Cerebellar nuclear complex (tissue), 1 donor: ENCODE measurements at places on chromosomes 11 and 22.

- DNase-seq = no peak
Measured at GRCh38 chr11:134911514-134912180, 499.6 kb upstream of the B3GAT1 start.

DNA sequence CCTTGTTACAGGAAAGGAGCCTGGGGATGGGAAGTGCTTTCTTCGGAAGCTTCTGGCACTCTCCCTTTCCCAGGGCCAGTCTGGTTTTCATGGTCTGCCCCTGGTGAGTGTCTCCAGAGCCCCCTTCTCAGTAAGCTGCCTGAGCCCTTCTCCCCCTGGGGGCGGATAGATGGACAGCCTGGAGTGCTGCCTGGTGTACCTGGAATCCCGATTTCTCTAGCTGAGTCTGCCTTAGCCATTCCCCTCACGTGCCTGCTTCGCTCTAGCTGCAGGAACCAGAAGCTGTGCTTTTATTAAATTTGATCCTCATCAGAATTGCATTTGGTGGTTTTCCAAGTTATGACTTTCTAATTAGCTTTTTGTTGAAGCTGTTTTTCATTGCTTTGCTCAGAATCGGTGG lies 152.9 kb upstream of the NAV2 start:
- DNase-seq = no peak

- peak; percentile 43 for DNase-seq
Measured at GRCh38 chr11:134139873-134140331, 71.0 kb downstream of the JAM3 start.

- no peak for DNase-seq
Measured at GRCh38 chr22:50731811-50732624, 6.0 kb upstream of the ACR start.

DNA sequence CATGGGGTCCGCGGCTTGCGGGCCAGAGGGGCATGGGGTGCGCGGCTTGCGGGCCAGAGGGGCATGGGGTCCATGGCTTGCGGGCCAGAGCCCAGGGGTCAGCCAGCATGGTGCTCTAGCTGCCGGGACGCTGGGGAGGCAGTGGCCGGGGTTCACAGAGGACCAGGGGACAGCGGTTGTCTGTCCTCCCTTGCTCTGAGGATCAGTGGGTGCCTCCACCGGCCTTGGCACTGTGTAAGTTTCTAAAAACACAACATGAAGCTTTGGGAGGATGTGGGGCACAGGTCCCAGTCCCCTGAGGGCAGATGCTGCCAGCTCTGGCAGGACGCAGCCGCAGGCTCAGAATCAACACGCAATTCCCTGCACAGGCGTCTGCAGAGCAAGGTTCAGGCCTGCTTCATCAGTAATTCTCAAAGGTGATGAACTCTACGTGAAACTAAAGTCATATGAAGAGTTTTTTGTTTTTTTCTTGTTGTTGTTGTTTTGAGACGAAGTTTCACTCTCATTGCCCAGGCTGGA lies 3.0 kb downstream of the MLC1 start:
- DNase-seq = no peak

DNA sequence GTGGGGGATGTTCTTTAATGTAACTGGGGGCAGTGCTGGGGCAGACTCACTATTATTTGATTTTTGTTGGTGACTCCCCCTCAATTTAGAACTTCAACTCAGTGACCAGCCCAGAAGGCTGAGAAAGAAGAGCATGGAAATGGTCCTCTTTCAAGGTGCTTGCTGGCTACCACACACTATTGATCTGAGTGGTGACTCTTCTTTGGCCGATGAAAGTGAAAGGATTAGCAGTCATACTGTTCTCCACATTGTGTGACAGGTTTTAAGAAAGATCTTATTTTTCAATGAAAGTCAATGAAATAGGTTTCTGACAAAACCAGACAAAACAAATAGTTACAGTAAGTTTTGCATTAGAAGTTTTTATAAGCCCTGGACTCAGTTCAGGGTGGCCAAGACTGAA lies 29.9 kb downstream of the NLRP14 start:
- no peak for DNase-seq

GRCh38 chr11:47383071-47383470 lies 4.7 kb upstream of the SPI1 start:
- no peak for DNase-seq

- no peak for DNase-seq
Measured at GRCh38 chr22:38448945-38449745, 5.9 kb downstream of the KCNJ4 start.
